Stimulated activated CD4-positive, alpha-beta T cell treated with anti-CD3 and anti-CD28 coated beads, TNF-alpha, amount 100 ng/mL, for 1 hour (primary cell): ENCODE measurements at places on chromosomes 5 and 9.
A peak's percentile ranks its signal among the peaks of the same experiment; 100 is the strongest.

DNA sequence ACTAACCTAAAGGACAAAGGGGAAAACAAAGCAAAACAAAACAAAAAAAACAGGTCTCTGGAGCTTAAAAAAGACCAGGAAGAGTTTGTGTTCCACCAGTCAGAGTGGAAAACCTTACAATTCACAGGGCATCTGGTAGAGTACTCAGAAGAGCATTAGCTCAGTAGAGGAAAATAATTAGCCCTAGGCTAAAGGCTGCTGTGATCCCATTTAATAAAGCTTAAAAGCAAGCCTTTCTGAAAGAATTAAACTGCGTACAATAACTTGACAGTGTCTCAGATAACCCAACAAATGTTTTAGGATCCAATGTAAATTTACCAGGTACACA lies 7.3 kb downstream of the ECM2 start:
- no peak for DNase-seq

DNA sequence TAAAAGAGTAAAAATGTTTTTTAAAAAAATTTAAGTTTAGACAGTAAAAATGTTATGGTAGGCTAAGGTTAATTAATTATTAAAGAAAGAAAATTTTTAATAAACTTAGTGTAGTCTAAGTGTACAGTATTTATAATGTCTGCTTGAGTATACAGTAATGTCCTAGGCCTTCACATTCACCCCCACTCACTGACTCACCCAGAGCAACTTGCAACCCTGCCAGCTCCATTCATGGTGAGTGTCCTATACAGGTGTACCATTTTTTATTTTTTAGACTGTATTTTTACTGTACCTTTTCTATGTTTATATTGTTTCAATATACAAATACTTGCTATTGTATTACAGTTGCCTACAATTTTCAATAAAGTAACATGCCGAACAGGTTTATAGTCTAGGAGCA lies 234.1 kb downstream of the AUH start:
- no peak for DNase-seq

DNA sequence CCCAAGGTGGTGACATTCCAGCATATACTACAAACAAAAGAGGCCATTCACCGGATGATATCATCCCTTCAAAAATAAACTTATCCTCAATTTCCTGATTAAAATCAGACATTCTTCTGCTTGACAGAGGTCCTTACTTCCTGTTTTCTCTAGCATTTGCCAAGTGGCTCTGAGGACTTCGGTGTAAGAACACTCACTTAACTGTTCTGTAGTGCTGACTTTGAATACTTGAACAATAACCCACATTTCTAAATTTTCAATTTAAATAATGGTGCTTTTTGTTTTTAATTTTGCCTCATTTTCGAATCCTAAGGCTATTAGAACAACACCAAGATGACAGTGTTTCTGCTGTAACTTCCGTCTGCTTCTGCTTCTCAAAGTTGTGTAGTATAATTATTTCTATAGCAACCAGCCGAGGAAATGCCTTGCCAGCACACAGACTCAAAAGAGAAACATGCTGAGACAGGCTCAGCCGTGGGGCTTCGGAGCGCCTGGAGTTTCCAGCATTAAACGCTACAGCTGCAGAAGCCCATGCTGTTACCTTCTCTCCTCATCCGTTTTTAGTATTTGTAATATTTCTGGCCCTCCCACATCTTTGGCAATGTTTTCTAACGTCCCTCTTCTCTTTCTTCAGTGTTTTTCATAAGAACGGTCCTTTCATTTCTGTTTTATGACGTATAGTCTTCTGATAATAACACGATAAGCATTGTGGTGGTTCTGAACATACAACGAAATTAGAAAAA lies 19.5 kb upstream of the ANXA1 start:
- DNase-seq: peak; percentile 22

- DNase-seq: no peak
Measured at GRCh38 chr5:56183506-56183905, 49.6 kb downstream of the ANKRD55 start.

GRCh38 chr5:147912011-147912410 lies 5.7 kb upstream of the C5orf46 start:
- DNase-seq: no peak

GRCh38 chr9:40907657-40908624 lies 220.5 kb downstream of the FOXD4L6 start:
- DNase-seq: no peak

DNA sequence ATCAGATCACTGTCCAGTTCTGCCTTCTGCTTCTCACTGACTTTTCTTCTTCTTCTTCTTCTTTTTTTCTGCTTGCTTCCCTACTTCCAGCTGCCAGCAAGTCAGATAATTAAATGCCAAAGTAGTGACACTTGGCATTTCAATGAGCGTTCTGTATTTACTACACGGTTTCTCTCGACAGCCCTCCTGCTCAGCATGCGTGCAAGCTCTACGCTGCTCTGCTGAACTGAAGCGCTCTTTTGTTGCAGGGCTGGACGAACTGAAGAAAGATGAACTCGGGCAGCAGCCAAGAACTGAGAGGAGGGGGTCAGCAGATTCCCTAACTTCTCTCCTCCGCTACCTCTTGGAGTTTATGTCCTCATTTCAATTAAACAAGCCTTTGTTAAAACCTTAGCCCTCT lies 319.1 kb downstream of the GLIS3 start:
- no peak for DNase-seq

DNA sequence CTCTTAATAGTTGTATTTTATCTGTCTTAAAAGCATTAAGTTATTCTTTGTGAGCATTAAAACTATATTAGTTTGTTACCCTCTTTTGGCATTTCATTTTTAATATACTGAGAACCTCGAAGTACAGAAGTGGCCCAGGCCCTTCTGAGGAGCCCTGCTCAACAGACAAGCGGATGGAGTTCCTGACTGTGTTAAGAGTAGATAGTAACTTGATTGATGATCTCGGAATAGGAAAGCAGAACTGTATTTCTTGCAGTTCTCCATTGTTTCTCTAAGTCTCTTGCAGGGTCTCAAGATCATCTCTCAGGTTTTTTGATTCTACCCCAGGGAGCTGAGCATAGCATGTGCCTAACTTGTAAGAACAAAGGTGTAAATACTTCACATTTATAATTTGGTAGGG lies 139.6 kb downstream of the SMARCA2 start:
- DNase-seq: no peak

DNA sequence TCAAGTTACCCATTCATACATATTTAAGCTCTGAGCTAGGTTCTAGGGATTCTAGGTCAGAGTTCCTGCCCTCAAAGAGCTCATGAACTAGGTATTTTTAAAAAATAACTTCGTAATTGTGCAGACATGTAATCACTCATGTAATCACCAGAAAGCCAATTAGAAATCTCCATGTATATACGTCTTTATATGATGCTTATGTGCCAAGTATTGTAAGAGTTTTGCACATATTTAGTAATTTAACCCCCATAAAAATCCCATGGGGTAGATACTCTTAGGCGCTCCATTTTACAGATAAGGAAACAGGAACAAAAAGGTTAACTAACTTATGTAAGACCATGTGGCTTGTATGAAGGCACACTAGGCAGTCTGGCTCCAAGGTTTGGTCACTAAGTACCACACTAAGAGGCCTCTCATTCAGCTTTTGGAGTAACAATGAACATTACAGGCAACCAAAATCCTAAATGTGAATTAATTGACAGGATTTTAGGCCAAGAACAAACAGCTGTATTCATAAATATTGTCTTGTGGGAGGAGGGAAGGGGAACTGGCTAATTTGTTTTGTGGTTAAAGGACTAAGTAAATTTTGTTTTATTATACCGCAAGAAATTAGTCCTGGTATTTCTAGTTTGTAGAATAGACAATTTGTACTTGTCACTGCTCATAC lies 1.7 kb upstream of the OTULINL start:
- no peak for DNase-seq

DNA sequence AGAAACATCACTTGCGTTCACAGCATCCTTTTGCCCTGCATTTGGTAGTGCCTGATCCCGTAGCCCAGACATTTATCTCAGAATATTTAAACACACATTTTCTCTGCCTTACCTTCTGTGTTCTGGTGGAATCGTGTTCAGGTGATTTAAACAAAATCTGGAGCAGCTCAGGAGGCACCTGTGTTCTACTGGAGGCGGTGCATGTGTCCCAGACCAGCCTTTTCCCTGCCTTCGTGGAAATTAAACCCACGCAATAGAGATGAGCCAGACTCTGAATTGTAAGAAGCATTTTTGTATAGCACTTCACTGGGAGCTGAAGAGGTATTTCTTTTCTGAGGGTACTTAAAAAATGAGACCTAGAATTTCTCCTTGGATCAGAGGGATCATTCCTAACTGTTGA lies 212.5 kb downstream of the MAST4 start:
- DNase-seq: no peak

GRCh38 chr9:94690344-94690743 lies 36.2 kb upstream of the AOPEP start:
- DNase-seq: no peak

GRCh38 chr5:84436866-84437265 lies 52.2 kb upstream of the EDIL3 start:
- no peak for DNase-seq

DNA sequence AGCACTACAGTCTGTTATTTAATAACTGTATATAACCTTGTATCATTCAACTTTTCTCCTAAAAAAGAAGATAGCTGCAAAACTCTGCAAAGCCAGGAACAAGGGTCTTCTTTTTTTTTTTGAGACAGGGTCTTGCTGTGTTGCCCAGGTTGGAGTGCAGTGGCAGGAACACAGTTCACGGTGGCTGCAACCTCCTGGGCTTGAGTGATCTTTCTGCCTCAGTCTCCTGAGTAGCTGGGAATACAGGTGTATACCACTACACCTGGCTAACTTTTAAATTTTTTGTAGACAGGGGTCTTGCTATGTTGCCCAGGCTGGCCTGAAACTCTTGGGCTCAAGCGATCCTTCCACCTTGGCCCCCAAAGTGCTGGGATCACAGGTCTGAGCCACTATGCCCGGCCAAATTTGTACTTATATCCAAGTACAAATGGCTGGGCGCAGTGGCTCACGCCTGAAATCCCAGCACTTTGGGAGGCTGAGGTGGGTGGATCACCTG lies 19.2 kb downstream of the RIOK2 start:
- no peak for DNase-seq

DNA sequence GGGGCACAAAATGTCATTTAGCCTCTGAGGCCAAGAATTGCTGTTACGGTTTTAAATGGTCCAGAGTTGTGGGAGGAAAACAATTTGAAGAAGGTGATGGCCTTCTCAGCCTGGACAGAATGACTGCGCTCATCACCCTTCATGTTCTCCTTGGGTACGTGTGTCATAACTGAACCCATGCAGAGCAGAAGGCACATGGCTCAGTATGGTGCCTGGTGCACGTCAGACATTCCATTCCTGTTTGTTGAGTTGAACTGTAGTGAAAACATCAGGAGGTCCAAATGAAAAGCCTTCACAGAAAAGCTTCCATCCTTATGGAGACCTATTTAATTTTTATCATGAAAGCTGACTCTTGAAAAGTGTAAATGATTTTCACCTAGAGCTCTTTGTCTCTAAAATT lies 133.2 kb downstream of the CFAP90 start:
- no peak for DNase-seq

DNA sequence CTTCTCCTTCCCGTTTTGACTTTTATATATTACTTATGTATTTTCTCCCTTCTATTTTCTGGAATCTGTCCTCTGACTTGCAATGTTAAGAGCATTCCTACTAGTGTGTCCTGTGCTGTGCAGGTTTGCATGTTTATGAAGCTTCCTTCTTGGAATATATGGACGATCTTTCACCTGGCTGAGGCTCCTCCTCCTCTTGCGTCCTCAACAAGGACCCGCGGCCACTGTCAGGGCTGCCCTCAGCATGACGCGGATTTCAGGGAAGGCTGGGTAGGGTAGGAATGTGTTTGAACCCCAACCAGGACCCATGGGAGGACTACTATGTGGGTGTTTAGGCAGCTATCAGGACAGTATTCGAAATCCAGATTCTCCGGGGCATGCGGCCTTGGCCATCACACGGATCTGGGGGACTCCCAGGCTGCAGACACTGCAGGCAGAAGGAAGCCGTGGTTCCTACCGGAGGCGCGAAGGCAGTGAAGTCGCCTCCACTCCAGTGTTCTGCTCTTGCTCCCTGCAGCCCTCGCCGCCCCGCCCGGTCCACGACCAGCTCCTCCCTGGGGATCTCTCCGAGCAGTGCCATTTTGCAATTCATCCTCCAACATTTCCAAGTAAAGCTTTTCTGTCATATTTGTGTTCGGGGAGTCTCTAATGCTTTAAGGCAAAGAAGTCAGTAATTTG lies 37.0 kb upstream of the OSMR start:
- no peak for DNase-seq

DNA sequence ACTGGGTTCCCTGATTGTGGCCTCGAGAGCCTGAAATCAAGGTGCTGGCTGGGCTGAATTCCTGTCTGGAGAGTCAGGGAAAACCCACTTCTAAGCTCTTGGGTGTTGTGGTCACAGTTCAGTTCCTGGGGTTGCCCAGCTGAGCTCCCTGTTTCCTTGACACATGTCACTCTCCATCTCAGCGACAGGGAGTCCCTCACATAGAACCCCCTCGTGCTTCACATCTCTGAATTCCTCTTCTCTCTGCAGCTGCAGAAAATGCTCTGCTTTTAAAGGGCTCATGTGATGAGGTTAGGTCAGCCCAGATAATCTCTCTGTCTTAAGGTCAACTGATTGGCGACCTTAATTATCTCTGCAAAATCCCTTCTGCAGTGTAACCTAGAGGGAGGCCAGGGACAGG lies 53.5 kb upstream of the NFIL3 start:
- no peak for DNase-seq

- DNase-seq: no peak
Measured at GRCh38 chr5:117266280-117266679, 691.7 kb upstream of the SEMA6A start.

- no peak for DNase-seq
Measured at GRCh38 chr5:113293068-113293974, 141.5 kb downstream of the TSSK1B start.
